Karpas-422 (cell line): ENCODE measurements at places on chromosomes 4 and X. TPM values are rescaled to one million over a fixed set of nuclear protein-coding genes. Genes with fewer than 3 reads are reported as not detected.

DNA sequence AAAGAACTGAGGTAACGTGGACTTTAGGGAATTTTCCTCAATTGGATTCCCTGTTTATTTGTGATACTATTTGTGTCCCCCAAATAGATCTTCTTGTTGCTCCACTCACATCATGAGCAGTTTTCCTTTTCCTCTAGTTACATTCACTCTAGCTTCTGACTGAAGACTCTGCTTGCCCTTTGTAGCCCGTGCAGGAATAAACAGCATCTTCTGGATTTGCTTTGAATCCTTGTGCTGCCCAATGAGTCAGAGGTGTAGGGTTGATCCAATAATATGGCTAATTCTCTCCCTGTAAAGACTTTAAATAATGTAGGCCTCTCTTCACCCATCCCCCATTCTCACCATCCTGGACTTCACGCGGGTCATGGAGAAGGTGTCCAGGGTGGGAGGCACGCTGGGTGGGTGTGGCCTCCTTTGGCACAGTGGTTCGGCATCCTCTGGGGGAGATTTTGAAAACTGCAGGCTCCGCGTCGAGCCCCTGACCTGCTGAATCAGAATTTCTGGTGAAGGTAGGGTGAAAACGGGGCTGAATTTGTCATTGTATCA is 9.0 kb downstream of the HAND2 start:
- H3K4me3 ChIP-seq: no peak overlapping the region
- H3K27ac ChIP-seq: no peak overlapping the region
- no peaks in the 10 kb centered on the region for H3K36me3 ChIP-seq
- no peaks in the 10 kb centered on the region for H3K4me1 ChIP-seq
- DNase-seq: no peak

- no peak overlapping the region for H3K4me3 ChIP-seq
- no peak overlapping the region for H3K27ac ChIP-seq
These were observed 2.2 kb upstream of the SFRP2 start for GRCh38 chr4:153790962-153791551.

DNA sequence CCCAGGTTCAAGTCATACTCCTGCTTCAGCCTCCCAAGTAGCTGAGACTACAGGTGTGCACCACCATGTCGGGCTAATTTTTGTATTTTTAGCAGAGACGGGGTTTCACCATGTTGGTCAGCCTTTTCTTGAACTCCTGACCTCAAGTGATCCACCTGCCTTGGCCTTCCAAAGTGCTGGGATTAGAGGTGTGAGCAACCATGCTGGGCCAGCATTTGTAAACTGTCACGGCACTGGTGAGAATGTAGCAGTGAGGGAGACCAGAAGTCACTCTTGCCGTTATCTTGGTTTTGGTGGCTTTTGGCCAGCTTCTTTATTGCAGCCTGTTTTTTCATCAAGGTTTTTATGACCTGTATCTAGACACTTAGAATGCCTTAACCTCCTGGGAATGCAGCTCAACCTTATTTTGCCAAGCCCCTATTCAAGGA is 22.4 kb downstream of the PCDH18 start:
- no peak overlapping the region for H3K27ac ChIP-seq
- H3K27me3 ChIP-seq: no peaks in the 10 kb centered on the region
- H3K4me3 ChIP-seq: no peak overlapping the region
- no peaks in the 10 kb centered on the region for H3K4me1 ChIP-seq

Gene CSTF2
- 19.5 and 24.9 TPM in 2 replicates for total RNA-seq

DNA sequence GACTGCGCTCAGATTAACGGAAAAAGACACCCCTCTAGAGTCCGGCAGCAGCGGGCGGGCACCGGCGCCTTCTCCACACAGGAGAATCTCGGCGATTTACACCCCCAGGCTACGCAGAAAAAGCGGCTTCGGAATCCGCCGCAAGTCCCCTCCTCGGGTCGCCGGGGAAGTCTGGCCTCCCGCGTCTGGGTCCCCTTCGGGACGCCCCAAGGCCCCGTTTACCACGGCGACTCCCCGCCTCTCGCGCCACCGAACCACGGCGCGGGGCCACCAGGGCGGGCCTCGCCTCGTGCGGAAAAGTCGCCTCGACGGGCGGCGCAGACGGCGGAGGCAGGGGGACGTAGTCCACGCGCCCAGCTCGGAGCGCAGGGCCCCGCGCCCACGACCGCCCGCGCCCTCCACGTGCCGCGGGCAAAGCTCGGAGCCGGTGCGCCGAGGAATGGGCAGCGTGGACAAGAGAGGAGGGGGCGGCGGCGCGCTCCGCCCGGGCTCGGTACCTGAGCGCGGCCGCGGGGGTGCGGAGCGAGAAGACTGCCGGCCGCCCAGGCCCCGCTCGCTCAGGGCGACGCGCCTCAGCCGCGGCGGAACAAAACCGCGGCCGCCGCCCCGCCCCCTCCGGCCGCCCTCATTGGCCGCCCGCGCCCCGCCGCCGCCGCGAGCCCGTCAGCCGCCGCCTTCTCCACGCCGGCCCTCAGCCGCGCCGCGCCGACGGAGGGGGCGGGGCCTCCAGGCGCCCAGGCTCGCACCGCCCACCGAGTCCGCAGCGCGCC is at the start of gene FAM53A:
TSS of gene FAM53A (minus strand) at position 578 of the 770 bp plus-strand sequence. CDS start 15,572 bp downstream, outside the sequence.
- peak within 1 kb of the TSS; percentile 65; the same call in 1 of the 2 replicates for H3K4me3 ChIP-seq
- H3K36me3 ChIP-seq: no peaks in the 10 kb centered on the region
- peaks cover 10% of the 10 kb centered on the region for H3K4me1 ChIP-seq
- H3K27ac ChIP-seq: no peak within 1 kb of the TSS
